ENCODE measurements at places on chromosomes 4 and X.

DNA sequence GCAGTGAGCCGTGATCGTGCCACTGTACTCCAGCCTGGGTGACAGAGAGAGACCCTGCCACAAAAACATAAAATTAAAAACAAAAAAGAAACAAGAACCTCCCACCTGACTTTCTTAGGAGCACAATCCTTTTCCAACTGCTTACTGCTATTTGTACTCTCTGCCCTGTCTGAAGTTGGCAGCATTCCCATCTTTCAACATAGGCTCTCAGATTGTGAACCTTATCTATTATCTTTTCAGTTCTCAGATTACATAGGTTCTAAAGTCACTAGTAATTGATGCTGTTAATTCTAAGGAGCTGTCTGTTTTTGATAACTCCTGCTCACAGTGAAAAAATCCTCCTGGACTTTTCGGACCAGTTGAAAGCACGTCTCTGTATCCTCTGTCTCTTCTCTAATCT, 812.2 kb upstream of the CT83 start:
- DNase-seq: no peak

- no peak for DNase-seq
Measured at GRCh38 chrX:154495472-154495922, 5.1 kb upstream of the SLC10A3 start.

- DNase-seq: no peak
Measured at GRCh38 chr4:32117693-32118092, 1397.5 kb downstream of the PCDH7 start.

DNA sequence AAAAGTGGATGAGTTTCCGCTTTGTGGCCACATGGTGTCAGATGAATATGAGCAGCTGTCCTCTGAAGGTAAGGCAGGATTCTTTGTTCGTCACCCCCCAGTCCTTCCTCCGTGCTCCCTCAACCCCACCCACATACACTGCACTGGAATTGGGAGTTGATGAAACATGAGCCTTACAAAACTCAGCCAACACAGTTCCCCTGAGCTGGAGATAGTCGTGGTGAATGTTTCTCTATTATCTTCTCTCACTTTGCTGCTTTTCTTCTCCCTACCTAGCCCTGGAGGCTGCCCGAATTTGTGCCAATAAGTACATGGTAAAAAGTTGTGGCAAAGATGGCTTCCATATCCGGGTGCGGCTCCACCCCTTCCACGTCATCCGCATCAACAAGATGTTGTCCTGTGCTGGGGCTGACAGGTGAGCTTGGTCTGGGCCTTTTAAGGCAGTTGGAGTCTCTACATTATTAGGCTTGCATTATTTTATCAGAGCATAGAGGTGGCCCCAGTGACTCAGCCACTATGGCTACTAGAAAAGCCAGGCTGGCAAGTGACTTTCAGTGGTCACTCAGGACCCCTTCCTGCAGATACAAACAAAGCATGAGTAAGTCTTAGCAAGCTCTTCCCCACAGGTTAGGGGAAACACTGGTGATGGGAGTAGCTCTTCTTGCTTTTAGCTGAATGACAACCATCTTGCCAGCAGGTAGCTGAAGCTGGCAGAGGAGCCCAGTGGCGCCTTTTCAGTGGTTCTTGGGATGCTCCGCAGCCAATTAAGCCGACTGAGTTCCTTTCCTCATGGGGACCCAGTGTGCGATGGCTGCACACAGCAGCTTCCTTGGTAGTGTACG, 1.6 kb downstream of the RPL10 start:
- no peak for DNase-seq

- DNase-seq: no peak
Measured at GRCh38 chrX:44099366-44099765, 126.2 kb upstream of the NDP start.
